ENCODE measurements at places on chromosomes 16 and 17.
A peak's percentile ranks its signal among the peaks of the same experiment; 100 is the strongest.

GRCh38 chr16:138049-138417 is 440 bp downstream of the NPRL3 start:
- DNase-seq, result no peak

DNA sequence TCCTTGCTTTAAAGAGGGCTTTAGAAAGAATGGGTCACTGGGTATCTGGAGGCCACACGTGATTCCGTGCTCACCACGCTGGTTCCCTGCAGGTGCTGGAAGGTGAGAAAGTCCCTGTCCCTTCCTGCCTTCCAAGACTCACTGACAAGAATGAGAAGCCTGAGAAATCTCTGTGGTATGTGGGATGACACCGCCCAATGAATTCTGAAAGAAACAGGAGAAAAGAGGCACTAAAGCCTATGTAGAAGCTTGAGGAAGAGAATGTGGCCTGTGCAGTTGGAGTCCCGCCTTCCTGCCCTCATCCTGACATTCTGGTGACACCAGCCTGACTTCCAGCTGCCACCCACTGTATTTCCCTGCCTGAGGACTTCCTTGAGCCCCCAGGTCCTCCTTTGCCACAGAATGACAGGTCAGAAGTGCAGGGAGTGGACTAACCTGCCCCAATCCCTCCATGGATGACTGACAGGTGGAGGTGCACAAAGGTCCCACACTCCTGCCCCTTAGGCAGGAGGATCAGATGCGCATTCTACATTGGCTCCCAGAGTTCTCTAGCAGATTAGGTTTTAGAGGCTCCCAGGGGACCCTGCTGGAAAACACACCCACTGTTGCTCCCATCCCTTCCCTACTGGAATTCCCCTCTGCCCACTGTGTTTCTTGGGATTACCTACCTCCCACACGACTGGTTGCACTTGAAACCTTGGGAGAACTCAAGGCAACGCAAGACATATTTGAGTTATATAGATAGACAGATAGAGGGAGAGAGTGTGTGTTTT is 38.6 kb upstream of the TENT4B start:
- no peak for DNase-seq

- DNase-seq, result no peak
Measured at GRCh38 chr16:91484-91883, 13.5 kb downstream of the MPG start.

DNA sequence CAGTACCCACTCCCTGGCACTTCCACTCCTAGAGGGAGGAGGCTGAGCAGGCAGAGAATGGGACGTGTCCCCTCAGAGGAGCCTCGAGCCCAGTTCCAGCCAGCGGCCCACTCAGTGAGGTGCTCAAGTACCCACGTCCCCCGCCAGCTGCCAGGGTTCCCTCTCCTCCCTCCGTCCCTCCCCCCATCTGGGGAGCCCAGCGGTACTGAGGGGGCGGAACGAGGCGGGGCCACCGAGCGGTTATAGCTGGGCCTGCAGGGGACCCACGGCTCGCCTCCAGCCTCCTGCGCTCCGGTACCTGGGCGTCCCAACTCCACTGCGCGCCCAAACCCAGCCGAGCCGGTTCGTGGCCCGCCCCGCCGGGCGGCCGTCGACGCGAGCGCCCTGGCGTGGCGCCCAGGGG is at the start of gene NPW:
Gene NPW, plus strand, starts transcription at position 268 of the 403 bp plus-strand sequence.
- peak; percentile 78 for DNase-seq

GRCh38 chr17:67035131-67036083 is 8.9 kb upstream of the CACNG1 start:
- DNase-seq, result no peak

- no peak for DNase-seq
Measured at GRCh38 chr17:32944248-32945020, 16.5 kb downstream of the TMEM98 start.

DNA sequence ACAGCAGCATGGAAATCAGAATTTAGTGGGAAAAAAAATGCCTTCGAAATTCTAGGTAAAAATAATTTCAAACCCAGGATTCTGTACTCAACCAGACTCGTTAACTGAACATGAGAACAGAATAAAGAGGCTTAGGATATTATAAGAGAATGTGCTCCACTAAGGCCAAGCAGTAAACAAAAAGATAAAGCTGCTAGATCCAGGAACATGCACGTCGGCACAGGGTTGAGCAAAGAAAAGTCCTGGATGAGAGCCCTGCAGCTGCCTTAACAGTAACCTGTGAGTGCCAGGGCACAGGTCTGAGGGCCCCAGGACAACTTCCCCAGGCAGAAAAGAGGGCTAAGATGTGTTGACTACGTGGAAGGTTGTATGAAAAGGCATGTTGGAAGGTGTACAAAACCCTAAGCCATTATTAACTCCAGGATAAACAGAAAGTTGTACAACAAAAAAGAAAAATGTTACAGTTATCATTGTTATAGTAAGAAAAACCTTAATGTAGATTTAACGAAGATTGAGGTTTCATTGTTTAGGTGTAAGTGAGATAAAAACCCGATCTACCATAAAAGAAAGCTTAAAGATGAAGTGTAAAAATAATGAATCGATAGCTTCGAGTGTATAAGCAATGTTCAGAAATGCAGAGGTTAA is 42.3 kb upstream of the RBFOX3 start:
- no peak for DNase-seq

DNA sequence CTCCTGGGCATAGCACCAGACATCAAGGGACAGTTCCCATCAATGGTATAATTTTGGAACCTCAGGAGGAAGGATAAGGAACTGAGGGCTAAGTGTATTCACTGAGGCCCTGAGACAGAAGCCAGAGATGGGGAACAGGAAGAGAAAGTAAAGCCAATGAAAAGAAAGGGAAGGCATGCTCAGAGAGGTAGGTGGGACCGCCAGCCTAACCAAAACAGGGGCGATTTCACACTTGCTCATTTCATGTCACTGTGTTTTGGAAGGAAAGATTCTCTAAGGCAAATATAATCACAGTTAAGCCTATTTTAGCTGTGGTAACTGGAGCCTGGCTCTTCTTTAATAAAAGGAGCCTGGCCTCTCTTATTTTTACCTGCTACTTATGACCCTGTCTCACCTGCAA is 411.1 kb downstream of the CDH13 start:
- DNase-seq, result no peak

DNA sequence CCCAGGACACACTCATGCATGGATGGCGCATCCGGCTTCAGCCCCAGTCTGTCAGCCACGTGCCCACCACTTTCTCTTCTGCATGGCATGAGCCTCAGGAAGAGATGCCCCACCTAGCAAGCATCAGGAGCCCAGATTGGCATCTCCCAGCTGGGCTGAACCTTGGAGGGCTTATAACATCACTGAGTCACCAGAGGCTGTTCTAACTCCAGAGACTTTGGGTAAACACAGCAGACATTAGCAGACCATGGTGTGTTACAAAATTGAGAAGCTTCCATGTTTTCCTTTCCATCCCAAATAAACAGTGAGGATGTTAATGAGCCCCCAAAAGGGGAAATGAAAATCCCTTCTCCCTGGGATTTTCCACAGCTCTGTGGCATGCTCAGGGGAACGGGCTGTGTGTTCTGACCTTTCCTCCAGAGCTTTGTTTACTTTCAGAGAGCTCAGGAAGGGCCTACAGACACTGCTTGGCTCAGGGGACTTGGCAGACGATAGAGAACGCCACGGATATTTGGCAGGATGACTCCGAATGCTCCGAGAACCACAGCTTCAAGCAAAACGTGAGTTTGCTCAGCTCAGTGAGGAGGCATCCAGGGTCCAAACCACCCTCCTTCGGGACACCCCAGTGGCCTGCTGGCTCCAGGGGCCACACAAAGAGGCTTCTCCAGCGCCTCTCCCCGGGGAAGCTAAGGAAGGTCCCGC is 16.5 kb downstream of the GLP2R start:
- no peak for DNase-seq

- no peak for DNase-seq
Measured at GRCh38 chr16:57273359-57273758, 11.1 kb downstream of the PLLP start.

- no peak for DNase-seq
Measured at GRCh38 chr17:71849783-71850768, 270.7 kb upstream of the SOX9 start.

GRCh38 chr16:89174877-89175276 is 3.3 kb downstream of the CDH15 start:
- DNase-seq, result no peak

- DNase-seq, result peak; percentile 23
Measured at GRCh38 chr16:74607310-74607961, 522 bp upstream of the GLG1 start.

- no peak for DNase-seq
Measured at GRCh38 chr16:89266521-89267134, 49.1 kb downstream of the ZNF778 start.

DNA sequence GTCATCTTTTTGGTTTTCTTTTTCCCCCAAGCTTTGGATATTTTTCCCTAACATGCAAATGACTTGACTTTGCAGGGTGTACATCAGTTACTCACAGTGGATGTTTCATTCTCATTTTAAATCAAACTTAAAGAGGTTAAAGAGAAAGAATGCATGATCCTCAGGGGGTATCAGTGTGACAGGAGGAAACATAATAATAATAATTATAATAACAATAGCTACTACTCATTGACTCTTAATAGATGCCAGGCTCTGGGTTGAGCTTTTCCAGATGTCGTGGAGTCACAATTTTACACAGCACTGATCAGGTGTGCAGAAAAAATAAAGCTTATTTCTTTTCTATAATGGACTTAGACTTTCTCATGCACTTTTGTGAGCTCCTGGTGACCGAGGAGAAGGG is 157.2 kb upstream of the CACNG3 start:
- no peak for DNase-seq

DNA sequence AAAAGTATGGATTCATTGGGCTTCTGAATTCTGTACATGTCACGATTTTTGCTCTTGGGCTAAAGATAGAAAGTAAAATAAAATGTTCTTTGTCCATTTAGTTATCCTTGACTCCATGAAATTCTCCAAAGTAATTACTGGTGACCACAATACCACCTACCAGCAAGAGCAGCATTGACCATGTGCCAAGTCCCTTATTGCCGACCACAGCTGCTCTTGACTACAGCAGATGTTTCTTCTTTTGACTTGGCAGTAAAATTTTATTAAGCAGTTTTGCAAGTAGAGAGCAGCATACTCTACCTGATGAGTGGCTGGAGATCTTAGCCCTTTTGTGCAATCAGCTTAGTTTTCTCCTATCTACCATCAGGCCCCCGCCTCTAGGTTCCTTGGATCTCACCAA is 152.2 kb upstream of the TBX2 start:
- no peak for DNase-seq

DNA sequence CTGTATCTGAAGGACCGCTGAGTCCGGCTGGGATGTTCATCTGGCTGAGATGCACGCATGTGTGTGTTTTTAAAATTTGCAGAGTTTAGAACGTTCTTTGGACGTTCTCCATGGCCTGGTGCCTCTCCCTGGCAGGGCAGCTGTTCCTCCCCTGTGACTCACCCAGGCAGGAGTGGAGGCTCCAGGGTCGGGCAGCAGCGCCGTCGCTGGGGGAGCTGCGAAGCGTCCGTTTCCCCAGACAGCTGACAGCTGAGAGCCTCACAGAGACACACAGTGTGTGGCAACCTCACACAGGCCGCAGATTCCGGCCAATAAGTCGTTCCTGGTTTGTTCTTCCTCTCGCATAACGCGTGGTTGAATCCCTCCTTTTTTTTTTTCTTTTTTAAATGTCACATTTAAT is 80.6 kb downstream of the OR1D5 start:
- no peak for DNase-seq

DNA sequence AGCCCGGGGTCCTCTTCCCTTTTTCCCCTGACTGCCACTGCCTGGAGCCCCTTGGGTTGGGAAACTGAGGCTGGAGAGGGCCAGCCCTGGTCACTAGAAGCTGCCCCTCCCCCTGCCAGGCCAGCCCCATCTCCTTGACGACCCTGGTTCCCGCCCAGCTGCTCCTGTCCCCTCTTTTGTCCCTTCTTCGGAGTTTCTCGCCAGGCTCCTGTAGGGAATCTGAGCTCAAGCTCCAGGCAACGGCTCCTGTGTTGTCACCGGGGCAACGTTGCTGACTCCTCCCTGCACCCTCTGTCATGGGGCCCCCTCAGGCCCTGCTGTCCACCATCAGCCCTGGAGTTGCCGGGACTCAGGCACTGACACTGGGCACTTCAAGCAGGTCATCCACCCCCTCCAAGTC is 5.7 kb downstream of the LLGL1 start:
- DNase-seq, result no peak

DNA sequence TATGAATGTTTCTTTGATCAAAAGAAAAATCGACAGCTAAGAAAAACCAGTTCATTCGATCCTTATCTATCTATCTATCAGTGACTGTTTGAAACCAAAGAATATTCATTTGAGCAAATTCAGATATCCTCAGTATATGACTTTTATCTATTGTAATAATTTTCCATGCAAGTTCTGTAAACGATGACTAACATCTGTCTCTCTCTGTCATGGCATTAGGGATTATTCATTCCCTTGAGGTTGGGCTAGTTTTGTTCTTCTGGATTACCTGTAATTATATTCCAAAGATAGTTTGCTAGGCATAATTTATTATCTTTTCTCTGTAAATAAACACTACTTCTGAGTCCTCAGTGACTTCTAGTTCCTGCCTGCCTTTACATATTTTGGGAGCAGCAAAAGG is 497.7 kb upstream of the CDH11 start:
- DNase-seq, result no peak

DNA sequence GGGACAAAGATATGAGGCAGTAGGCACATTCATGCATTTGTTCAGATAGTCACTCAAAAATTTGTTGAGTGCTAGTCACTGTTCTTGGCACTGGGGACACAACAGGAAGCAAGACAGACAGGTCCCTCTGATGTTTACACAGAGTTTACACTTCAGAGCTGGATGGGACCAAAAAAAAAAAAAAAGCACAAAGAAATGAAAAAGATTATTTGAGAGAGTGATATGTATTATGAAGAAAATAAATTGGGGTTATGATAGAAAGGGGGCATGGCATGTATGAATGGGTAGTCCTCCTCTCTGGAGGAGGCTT is 3.5 kb upstream of the YPEL2 start:
- DNase-seq, result no peak

- no peak for DNase-seq
Measured at GRCh38 chr17:75763613-75764416, 1.2 kb downstream of the GALK1 start.

DNA sequence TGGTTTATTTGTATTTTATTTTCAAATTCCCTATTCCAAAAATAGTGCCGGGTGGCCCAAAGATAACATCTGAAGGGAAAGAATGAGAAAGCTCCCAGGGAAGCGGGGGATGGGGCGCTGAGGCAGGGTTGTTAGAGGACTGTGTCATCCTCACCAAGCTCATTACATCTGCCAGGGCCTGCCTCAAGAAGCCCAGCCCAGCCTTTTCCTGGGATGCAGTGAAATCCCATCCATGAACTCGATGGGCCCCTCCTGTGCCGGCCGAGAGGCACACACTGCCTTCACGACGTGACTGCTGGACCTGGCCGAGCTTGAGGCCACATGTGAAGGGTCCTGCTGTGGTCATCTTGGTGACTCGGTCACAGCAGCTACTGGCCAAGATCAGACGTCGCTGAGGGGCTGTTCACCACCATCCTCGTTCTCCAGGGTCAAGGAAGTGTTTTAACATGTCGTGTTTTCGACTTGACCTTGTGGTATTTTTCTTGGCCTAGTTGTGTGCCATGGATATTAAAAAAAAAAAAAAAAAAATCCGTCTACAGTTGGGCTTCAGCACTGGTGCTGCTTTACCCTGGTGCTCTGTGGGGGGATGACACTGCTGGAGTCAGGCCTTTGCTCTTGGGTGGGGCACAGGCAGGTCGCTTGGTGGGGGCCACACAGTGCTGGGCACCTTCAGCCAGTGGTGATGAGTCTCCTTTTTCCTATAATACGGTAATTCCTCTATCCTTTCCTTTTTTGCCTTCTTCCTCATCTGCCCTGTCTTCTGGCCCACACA is 4.9 kb downstream of the TIMM22 start:
- no peak for DNase-seq

Data from H1 (cell line).